Fibroblast of gingiva (primary cell): ENCODE measurements at places on chromosomes 4 and X.

GRCh38 chrX:63426519-63426918 is 75.4 kb upstream of the SPIN4 start:
- no peak for DNase-seq

DNA sequence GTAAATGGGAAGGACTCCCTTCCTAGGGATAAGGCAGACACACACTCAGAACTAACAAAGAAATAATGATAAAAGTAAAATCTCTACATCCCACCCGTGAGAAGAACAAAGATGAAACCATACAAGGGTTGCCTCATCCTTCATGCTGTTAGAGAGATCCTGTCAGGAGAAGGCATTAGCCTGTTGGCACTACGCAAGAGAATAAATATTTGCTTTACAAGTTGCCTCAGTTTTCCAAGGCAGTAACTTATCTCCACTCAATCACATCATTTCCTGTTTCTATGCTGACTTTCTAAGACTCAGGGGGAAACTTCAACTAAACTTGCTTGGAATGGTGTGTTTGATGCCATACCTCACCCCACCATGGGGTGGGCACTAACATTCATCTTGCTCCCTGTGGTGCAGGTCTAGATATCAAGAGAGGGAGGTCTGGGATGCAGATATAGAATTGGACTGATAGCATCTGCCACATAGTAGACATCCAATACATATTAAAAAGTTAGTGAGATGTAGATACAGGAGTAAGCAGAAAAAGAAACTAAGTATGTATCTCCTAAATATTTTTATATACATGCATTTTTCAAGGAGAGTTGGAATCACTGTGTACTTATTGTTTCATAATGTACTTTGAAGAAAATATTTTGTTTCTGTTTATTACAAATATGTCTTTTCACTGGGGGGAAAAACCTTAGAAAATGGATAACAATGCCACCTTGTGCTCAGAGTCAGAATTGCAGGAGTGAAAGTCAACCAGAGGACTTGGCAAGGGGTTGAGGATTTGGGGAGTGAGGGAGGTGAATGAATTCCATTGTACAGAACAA is 57.2 kb upstream of the BEX4 start:
- DNase-seq = peak; percentile 42

DNA sequence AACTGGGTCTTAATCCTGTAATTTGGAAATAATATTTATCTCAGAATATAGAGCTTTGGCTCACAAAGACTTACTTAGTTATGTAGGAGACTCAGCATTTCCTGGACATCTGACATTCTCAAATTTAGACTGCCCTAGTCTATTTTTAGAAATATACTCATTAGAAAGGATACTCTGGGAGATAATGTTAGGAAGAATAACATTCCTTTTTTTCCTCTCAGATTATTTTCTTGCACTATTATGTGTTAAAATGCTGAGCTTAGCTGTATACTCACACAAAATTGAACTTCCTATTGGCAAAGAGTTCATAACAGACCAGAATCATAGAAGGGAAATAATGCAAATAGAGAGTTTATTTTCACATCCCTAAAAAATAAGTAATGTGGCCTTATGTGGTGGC is 1424.9 kb upstream of the PCDH7 start:
- DNase-seq = no peak

DNA sequence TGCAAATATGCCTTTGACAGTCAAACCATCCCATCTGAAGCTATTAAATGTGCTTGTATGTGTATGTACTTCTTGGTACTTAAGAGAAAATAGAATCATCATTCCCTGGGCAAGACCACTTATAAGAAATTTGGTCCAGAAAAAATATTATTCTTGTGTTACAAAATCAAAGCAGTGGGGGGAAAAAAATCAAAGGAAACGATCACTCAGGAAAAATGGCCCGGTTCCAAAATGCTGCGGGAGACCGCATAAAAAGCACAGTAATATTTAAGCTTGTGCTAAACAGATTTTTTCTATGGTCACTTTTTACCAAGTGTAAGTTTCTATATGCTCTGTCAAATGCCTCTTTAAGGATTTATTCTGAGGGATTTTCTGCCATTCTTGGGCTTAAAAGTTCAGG is 36.1 kb downstream of the RAI2 start:
- DNase-seq = no peak

GRCh38 chr4:101651778-101652177 is 138.8 kb upstream of the BANK1 start:
- no peak for DNase-seq

GRCh38 chr4:44583393-44583792 is 68.0 kb downstream of the YIPF7 start:
- no peak for DNase-seq

- no peak for DNase-seq
Observed at GRCh38 chrX:3425031-3425430, 78.6 kb upstream of the MXRA5 start.

- DNase-seq = no peak
Observed at GRCh38 chr4:41144812-41145211, 69.5 kb downstream of the APBB2 start.

DNA sequence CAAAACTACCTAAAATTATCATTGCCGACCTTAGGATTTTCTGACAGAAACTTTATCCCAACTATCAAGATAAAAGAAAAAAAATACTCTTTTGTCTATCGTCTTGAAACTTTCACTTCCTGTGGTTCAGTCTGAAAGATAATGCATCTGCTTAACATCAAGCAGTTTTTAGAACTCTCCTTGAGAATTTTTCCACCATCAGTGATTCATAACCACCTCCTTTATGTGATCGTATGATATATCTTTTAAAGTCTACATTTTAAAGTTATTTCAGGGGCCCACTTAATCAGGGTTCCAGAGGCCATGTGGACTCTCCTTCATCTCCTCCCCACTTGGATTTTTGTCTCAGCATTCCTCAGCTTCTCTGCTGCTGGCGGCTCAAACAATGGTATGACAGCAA is 272.8 kb upstream of the TENM3 start:
- no peak for DNase-seq

DNA sequence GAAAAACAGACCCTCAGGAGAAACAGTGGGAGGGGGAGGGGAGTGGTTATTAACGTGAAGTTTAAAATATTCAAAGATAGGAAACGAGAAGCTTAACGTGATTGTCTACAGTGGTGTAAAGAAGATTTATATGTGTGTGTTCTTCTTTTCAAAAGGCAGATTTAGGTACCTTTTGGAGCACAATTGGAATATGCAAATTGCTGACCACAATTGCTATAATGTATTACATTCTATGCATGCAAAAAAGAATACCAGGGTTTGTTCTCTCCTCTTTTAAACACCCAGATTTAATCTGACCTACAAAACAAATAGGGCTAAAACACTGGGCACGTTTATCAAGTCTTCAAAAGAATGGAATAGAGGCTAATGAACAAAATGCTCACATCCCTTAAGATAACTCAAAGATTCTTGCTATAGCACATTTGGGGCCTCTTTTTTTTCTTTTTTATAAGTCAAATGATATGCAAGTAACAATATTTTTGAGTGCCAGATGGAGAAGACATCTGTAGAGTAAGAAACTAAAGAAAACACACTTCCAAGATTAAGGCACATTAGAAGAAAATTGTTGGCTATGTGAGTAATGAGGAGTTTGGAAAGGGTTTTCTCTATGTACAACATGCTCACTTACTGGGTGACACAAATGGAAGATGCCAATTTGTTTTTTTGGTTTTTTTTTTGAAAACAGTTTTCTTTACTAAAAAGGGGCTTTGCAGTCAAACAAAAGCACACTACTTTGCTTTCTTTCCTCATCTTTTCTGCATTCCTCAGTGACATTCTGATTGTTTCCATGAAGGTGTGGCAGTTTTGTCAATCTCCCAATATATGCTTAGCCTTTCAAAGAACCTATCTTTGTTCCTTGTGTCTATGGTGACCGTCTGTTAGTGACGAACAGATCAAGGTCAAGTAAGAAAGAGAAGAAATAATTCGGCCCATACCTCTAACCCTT is 240.3 kb downstream of the PALLD start:
- no peak for DNase-seq

DNA sequence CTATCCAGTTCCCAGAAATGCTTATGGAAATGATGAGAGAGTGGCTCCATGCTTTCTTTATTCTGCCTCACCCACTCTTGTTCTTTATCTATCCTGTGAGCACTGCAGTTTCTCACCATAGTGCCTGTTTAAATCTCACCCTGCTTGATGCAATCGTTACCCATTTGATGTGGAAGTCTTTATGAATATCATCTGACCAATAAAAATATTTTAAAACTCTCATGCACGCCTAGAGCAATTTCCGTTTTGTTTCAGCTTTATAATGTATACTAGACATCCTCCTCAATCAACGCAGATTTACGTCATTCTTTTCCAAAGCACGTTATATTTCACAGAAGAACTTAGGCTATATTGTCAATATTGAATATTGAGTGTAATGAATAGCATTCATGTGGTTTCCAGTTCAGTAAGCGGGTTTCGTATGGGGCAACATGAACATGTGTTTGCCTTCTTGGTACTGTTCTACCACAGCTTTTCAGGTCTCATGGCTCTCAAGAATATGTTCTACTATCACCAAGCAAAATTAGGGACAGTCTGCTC is 32.9 kb downstream of the GPM6A start:
- no peak for DNase-seq

GRCh38 chrX:68844581-68844980 is 15.8 kb downstream of the EFNB1 start:
- DNase-seq = no peak

DNA sequence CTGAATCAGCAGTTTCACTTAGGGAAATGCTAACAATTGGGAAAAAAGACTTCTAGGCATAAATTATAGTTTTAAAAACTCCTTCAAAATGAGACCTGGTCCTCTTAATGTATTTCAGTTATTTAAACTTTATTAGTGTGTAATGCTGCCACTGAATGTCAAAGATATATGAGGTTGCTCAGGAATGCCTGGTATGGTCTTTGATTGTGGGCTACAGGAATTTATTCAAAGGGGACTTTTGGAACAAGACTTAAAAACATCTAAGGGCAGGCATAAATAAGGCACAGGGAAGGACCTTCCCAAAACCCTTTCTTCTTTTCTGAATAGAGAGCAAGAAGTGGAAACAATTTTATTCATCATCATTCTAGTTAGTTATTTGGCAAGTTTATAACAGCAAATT is 439.1 kb downstream of the TLL1 start:
- DNase-seq = no peak

- no peak for DNase-seq
Observed at GRCh38 chrX:39936886-39937770, 160.6 kb downstream of the BCOR start.

DNA sequence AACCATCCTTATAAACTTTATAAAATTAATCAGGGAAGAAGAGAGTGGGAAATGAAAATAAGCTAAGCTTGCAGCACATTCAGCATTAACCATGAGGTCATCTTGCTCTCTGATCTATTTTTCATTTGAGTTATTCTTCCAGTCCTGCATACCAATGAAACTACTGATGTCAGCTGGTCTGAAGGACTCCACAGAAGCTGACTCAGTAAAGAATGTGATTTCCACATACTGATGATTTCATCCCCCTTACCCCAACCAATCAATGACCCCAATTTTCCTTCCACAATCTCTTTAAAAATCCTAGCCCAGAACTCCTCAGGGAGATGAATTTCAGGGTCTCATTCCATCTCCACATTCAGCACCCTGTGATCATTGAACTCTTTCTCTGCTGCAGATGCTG is 18.8 kb upstream of the DSPP start:
- DNase-seq = peak; percentile 86

DNA sequence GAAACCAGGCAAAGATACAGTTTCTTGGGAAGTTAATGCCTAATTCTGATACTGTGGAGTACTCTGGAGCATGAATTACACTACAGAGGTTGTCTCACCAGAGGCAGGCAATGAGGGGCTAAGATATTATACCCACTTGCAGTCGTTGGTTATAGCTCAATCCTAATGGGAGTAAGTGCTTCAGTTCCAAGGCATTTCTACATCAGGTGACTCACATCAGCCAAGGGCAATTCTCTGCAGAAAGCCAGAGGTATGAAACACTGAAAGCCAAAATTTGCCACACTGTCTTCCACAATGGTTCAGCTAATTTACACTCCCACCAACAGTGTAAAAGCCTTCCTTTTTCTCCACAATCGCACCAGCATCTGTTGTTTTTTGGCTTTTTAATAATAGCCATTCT is 174.0 kb upstream of the IL15 start:
- DNase-seq = no peak

DNA sequence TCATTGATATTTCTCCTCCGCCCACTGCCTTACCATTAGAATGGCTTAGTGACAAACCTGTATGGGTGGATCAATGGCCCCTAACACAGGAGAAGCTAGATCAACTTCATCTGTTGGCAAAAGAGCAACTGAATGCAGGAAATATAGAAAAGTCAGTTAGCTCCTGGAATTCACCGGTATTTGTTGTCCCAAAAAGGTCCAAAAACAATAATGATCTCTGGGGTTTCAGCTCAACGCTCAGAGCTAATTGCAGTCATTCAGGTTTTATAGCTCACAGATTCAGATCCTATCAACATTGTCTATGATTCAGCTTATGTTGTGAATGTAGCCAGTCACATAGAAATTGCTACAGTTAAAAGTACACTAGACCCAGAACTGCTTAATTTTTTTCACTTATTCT is 124.0 kb upstream of the ZCCHC13 start:
- DNase-seq = no peak

- DNase-seq = peak; percentile 63
Observed at GRCh38 chrX:3216581-3217180, 129.8 kb downstream of the MXRA5 start.

GRCh38 chr4:155667222-155667567 is 547 bp downstream of the GUCY1A1 start:
- peak; percentile 11 for DNase-seq

- DNase-seq = no peak
Observed at GRCh38 chrX:134650701-134651100, 7.6 kb downstream of the PLAC1 start.

DNA sequence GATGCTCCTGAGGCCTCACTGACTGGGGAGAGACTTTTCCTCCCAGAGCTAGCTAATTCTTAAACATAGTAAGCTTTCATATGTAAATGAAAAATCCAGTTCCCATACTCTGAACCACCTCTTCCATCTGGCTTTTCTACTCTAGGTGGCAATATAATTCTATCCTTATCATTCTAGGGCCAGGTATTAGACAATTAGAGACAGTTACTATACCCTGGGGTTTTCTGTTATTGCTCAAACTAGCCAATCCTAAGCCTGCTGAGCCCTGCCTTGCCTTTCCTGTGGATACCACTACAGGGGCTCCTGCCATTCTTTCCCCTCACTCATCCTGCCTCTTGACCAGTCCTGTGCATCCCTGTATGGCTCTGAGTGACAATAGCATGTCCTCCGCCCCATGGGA is 552.0 kb downstream of the STIM2 start:
- no peak for DNase-seq

- DNase-seq = no peak
Observed at GRCh38 chr4:44558031-44558605, 93.3 kb downstream of the YIPF7 start.

GRCh38 chr4:118389721-118390120 is 36.9 kb upstream of the PRSS12 start:
- peak; percentile 21 for DNase-seq

GRCh38 chrX:29880977-29881376 is 334.4 kb upstream of the MAGEB2 start:
- no peak for DNase-seq

- no peak for DNase-seq
Observed at GRCh38 chrX:42087960-42088359, 164.6 kb upstream of the CASK start.

GRCh38 chr4:182642831-182643230 is 274.4 kb downstream of the DCTD start:
- DNase-seq = no peak

- DNase-seq = no peak
Observed at GRCh38 chrX:100830547-100830946, 10.4 kb downstream of the CSTF2 start.

- no peak for DNase-seq
Observed at GRCh38 chr4:10100734-10101216, 15.8 kb downstream of the WDR1 start.
